AML-193 (cell line): ENCODE measurements at places on chromosomes 6 and 20.

DNA sequence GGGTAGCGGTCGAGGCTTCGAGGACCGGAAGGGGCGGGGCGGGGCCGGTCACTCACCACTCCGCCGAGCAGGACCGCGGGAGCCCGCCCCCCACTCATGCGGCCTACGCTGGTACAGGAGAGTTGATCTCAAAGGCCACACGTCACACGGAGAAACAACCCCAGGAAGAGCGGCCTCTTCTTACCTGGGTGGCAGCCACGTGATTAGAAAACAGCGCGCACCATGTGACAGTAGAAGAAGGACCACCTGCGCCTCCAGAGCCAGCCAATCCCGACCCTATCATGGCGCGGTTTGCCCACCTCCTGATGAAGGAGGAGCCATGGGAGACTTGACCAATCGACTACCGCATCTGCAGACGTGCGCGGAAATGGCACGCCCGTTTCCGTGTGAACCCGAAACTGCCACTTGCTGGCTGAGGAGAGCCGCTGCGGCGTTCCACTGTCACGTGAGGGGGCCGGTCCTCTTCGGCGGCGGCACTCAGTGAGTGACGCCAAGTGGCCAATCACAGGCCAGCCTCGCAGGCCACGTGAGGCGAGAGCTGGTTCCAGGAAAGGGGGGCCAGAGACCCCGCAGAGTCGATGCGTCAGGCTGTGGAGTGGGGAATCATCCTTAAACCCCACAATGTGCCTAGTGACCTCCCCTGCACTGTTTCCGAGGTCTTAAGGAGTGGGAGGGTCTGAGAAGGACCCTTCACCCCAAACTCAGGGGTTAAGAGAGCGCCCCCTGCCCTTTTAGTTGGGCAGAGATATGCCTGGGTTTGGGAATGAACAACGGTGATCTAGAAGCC lies at the start of gene CUTA:
TSS of gene CUTA (minus strand) at position 205 of the 787 bp plus-strand sequence. CDS start at position 98, 107 bp downstream.
- peak; percentile 99 for DNase-seq

DNA sequence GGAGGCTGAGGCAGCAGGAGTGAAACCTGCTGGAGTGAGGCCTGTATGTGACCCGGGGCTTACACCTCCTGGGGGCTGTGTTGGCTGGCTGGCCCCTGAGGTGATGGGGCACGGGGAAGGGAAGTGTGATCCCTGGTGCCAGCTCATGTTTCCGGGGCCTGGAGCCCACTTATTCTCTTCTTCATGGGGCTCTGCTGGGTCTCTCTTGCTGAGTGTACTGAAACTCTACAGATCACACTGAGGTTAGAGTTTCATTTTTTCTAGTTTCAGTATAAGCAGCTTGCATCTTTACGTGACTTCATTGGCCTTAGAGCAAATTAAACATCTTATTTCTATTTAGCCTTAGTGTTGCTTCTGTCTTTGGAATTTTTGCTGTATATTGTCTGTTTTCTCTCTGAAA lies 96.2 kb downstream of the ANKS1A start:
- DNase-seq, result no peak

DNA sequence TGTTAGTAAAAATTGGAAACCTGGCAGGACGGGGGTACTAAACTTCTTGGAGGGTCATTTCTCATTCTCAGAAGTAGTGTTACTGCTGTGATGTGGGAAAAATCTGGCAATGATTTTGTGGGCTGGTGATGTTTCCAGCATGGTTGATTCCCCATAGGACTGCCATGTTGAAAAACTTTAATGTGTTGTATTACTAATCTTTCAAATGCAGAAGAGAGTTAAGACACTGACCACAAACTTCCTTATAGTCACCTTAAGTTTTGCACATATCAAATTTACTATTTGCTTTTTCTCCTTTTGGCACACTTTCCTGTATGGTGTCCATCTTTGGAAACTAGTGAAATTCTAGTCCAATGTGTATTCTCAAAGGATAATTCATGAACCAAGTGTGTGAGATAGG lies 236.2 kb upstream of the TAB2 start:
- DNase-seq, result no peak

DNA sequence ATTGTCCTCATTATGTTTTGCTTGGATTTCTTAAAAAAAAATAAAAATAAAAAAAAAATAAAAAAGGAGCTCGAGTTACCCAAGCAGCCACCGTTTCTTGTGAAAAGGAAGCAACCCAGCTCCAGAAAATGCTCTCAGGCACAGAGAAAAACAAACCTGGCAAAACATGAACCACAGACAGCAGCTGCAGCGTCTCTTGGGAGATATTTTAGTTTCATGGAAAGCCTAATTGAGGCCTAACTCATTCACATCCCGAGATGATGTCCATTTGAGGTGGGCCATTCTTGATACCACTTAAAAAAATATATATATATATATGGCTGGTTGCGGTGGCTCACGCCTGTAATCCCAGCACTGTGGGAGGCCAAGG lies 13.7 kb upstream of the MRAP2 start:
- no peak for DNase-seq

DNA sequence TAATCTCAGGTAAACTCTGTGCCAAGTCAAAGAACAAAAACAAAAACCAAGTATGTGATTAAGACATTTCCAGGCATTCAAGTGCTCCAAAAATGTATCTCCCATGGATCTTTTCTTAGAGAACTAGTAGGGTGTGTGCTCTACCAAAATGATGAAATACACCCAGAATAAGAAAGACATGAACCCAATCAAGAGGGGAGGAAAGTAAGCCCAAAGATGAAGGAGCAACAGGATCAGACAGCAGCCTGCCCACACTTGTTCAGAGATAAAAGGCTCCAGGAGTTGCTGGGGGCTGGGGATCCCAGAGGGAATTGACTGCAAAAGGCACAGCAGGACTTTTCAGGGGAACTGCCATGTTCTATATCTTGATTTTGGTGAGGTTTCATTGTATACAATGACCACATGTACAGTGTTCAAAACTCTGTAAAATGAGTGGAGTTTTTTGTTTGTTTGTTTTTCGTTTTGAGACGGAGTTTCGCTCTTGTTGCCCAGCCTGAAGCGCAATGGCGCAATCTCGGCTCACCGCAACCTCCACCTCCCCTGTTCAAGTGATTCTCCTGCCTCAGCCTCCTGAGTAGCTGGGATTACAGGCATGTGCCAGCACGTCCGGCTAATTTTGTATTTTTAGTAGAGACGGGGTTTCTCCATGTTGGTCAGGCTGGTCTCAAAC lies 24.4 kb downstream of the GCM1 start:
- no peak for DNase-seq

DNA sequence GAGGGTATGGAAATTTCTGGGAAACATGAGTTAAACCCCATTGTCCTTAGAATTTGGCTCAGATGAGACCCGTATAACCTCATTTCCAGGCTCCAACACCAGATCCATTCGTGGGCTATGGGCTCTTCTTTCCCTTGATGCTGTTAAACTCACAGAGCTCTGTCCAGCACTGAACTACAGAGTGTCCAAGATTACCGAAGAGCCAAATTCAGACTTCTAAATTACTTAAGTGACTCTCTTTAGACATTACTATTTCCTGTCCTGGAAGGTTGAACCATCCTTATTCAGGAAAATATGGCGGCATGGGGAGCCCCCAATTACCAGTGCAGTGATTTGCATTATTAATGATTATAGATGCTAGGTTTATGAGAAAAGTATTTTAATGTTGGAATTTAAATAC lies 124.9 kb upstream of the EDN1 start:
- DNase-seq, result no peak
